ENCODE measurements at places on chromosomes 3 and 15.
A peak's percentile ranks its signal among the peaks of the same experiment; 100 is the strongest.

DNA sequence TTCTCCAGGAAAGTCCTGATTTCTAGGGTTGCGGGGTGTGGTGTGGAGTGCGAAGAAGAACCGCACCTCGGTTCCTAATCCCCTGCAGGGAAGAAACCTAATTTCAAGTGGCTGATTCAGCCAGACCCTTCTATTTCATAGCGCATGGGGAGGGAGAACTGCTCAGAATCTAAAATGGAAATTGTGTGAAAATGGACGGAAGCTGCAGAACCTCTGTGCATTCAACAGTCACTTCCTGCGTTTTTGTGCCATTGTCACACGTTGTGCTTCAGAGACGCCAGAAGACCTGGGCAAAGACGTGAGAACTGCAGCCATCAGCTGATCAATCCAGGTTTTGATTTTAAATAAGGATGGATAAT, 1.2 kb downstream of the SIDT1 start:
- peak; percentile 10 for DNase-seq

DNA sequence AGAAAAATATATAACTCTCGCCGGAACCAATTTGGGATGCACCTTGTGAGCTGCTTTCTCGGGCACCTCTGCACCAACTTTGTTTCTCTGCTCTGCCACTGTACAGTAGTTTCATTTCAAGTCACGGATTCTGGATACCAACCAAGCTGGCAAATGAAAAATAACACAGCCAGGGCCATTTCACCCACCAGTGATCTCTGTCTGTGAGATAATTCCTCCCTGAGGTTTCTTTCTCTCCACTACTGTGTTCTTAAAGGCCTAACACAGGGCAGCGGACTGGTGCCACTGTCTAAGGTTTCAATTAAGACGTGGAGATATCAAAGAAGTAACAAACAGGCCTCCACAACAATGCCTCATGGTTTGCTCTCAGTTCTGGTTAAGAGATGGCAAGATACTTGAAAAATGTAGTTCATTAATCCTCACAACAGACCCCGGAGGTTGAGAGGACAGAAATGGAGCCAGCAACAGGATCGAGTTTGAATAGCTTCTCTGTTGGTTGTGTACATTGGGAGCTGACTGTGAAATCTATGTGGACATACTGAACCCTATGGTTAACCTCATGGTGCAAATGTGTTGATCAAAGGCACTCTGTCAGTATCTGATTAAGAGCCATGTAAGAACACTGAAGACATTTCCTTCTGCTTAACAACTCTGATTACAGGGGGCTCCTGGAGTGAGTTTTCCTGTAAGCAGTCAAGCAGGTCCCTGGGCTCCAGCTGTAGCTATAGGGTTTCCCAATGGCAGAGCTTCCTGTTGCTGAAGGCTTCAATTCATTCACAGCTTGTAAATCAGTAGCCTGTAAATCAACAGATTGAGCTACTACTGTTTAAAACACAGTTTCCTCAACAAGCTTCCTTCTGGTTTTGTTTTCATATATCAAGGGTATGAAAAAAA, 470.5 kb downstream of the EPHA3 start:
- no peak for DNase-seq

DNA sequence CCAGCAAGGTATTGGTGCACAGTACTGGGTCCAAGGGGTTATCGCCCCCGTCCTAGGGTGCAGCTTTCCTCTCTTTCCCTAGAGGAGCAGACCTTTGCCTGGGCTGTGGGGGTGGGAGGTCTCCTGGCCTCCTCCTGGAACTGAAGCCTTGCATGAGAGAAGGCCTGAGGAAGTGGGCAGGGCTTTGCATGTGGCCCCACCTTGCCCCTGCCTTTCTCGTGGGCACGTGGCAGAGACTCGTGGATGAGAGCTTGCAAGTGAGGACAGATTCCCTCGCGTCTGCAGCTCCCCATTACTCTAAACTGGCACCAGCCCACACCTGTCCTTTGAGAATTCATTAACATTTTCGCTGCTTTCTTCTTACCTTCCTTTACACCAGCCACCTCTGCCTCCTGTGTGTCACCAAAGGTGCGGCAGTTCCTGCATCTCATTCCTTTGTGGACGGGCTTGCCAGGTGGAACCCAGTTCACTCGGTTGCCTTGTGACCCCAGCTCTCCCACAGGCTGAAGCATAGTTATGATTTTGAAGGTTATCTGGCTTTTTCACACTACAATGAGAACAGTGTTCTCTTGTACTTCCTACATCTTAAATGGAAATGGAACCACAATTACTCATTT, 40.9 kb upstream of the NR2C2 start:
- no peak for DNase-seq

- no peak for DNase-seq
Observed at GRCh38 chr15:64597477-64597822, 137.1 kb downstream of the ZNF609 start.

- no peak for DNase-seq
Observed at GRCh38 chr15:45363801-45364200, 14.5 kb downstream of the GATM start.

DNA sequence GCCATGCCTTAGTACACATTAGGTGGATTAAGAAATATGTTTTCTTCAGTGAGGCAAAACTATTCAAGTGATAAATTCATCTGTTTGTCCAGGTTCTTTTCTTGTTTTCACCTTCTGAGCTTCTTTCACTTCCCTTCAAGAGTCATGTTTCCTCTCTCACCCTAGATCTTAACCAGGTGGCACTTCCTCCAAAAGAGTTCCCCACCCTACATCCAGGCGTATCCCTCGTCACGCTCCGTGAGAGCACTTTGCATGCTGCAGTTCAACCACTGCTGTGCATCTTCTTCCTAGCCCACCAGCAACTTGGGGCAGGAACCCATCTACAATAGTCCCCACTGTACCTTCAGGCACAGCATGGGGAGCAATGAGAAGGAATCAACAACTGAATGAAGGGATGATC, 28.9 kb downstream of the OSBPL10 start:
- DNase-seq = no peak

- DNase-seq = no peak
Observed at GRCh38 chr3:64190517-64191515, 34.5 kb downstream of the PRICKLE2 start.

DNA sequence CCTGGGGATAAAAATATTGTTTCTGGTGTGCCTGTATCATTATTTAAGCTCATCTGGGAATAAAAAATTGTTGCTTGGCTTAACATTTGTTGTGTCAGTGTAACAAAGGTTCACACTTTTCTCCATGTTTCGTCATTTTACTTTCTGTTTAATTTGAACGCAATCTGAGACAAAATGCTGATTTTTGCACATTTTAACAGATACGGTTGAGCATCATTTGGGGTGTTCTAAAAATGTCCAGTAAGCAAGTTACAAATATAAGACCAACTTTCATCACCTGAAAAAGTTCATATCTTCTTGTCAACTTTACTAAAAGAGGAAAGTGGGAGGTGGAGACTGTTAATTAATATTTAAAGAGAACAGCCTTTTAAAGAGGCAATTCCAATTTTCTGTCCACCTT, 134.8 kb upstream of the CNTN4 start:
- no peak for DNase-seq

DNA sequence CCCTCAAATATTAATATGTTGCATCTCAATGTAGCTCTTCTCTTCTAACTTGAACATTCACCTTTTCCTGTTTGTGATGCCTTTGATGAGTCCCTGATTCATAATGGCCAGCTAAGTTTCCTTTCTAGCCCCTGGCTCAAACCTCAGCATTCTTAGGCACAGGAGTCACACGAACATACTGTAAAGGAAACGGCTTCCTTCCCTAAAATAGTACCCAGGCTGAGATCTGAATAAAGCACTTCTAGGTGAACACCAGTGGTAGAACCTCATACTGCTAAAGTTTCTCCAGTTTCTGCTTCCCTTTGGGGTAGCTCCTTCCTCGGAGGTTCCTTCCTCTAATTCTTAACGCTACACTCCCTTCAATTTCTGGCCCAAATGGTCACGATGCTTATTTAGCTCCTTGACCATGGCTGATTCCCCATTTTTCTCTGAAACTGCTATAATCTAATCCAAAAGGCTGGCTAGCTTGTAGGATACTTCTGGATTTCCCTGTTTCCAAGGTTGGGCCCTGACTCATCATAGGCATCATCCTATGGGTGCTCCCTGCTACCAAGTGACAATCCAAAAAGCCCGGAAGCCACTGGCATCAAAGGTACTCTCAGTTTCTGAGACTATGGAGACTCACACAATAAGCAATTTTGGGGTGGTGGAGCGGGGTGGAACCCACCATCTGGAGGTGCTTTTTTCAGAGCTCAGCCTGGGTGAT, 2.4 kb downstream of the ANAPC13 start:
- no peak for DNase-seq

- no peak for DNase-seq
Observed at GRCh38 chr15:47292638-47293190, 424.6 kb upstream of the SEMA6D start.

DNA sequence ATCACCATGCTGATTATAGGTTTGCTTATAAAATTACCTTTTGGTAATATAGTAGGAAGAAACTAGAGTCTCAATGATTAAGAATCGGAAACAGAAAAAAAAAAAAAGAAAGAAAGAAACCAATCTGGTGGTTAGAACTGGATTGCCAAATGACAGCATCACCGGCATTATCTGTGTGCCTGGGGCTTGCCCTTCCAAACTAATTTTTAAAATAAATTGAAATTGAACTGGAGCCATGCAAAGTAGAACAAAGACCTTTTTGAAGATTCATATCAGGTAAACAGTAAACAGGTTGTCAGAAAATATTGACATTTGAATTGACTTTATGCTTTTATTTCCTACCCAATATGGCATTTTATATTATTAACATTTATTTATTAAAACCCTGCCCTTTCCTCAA, 11.2 kb upstream of the CPB1 start:
- no peak for DNase-seq

DNA sequence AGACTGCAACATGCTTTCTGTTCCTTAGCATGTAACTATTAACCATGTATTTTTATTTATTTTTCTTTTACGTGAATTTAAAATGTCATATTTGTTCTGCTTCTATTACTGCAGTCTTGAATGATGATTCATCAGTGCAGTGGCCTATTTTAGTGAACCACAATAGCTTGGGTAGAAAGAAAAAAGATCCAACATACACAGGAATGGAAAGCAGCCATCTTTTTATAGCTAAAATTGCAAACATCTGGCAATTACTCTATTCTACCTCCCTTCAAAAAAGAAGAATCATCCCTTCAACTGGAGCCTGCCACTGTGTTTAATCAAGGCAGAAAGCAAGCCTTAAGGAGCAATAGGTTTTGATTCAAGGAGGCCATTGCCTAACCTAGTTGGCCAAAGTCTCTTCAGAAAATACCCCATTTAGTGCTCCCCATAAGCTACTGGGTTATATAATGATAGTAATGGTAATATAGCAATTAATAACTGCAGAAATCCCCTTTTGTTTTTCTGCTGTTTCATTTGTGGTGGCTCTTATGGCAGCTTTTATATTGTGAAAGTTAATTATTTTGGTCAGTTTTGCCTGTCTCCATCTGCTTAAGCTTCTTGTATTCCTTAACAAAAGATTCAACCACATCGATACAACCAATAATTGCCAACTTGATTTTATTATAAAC, 267.3 kb downstream of the LPP start:
- no peak for DNase-seq

Data from activated T-helper 9 cell treated with anti-CD3 and anti-CD28 coated beads, Interleukin-2, amount 50 U/mL, for 16 hours (primary cell).